ENCODE measurements at places on chromosomes 7 and 10. TPM values are rescaled to one million over a fixed set of nuclear protein-coding genes. Genes with fewer than 3 reads are reported as not detected.

Gene BEND7
- total RNA-seq = 3.2 TPM

Gene LRRD1
- total RNA-seq = 0.41 TPM

Gene MARVELD1
- 34.9 TPM for total RNA-seq

Gene CNPY1
- not detected for total RNA-seq

Gene SLC29A4
- total RNA-seq = 0.90 TPM

Gene VWA2
- not detected for total RNA-seq

Gene PRDX3
- total RNA-seq = 189 TPM

Gene CTAGE15
- not detected for total RNA-seq

Gene WASL
- total RNA-seq = 31.9 TPM

Gene XRCC2
- total RNA-seq = 1.1 TPM

Gene PLA2G12B
- total RNA-seq = not detected

Gene GIMAP7
- not detected for total RNA-seq

Gene TEX36
- 2.1 TPM for total RNA-seq

Gene ZCWPW1
- total RNA-seq = 2.4 TPM

Gene SPDYE2
- not detected for total RNA-seq

Gene CRHR2
- total RNA-seq = not detected

Gene ABCA13
- not detected for total RNA-seq

Gene THSD7A
- total RNA-seq = 2.5 TPM

Gene VPS37D
- total RNA-seq = 1.9 TPM

Gene JAKMIP3
- 1.1 TPM for total RNA-seq

Gene FLNC
- 193 TPM for total RNA-seq

Gene TSPAN13
- not detected for total RNA-seq

Gene HIP1
- 10.5 TPM for total RNA-seq

Gene ZPBP
- not detected for total RNA-seq

Gene NPY
- total RNA-seq = not detected

Gene CDHR1
- not detected for total RNA-seq

Gene GHITM
- total RNA-seq = 117 TPM

Gene COX15
- 44.2 TPM for total RNA-seq

Gene CALML5
- total RNA-seq = not detected

Gene NFE2L3
- total RNA-seq = 0.18 TPM

Gene RNF148
- 0.63 TPM for total RNA-seq

Gene FGFR2
- not detected for total RNA-seq

Gene CRPPA
- total RNA-seq = 3.2 TPM

Gene WEE2
- not detected for total RNA-seq

Gene DIP2C
- 16.1 TPM for total RNA-seq

Gene CUZD1
- 1.4 TPM for total RNA-seq

Gene KCNMA1
- 40.1 TPM for total RNA-seq

Gene SPDYE9
- 0.08 TPM for total RNA-seq

Gene GBX1
- total RNA-seq = not detected

Gene UTF1
- not detected for total RNA-seq

Gene C10orf53
- total RNA-seq = not detected

Gene SLC16A9
- 0.25 TPM for total RNA-seq

Gene ADRA2A
- total RNA-seq = 0.82 TPM

Gene CYP2C19
- total RNA-seq = not detected

Gene C10orf95
- not detected for total RNA-seq

Gene PTPRZ1
- 0.72 TPM for total RNA-seq

Gene PCLO
- total RNA-seq = 0.36 TPM

Gene PTEN
- 316 TPM for total RNA-seq

Gene ADAM12
- total RNA-seq = 82.7 TPM

Gene WDFY4
- not detected for total RNA-seq

All from fibroblast of the aortic adventitia (primary cell).